ENCODE measurements at places on chromosomes 1 and 21.

DNA sequence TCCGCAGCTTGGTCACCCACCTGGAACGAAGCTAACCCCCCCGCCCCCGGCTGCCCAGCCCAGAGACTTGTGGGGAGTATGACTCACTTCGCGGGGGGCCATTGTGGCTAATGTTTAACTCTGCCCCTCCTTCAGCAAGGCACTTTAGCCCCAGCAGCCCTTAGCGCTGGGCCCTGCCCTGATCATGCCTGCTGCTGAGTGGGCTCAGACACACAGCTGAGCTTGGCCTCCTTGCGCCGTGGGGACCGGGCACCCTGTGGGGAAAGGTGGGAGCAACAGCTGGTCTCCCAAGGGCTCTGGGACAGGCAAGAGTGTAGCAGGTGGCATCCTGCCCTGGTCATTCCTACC lies 6.3 kb upstream of the LAD1 start:
- no peak for DNase-seq

- DNase-seq, result no peak
Measured at GRCh38 chr1:152970495-152970894, at the start of gene SPRR4. Gene SPRR4 (plus strand): TSS chr1:152970648. CDS start chr1:152971891, 1,243 bp downstream.

- DNase-seq, result no peak
Measured at GRCh38 chr1:169289016-169289415, 78.6 kb downstream of the NME7 start.

GRCh38 chr1:56147034-56147433 lies 432.3 kb downstream of the PLPP3 start:
- DNase-seq, result no peak

DNA sequence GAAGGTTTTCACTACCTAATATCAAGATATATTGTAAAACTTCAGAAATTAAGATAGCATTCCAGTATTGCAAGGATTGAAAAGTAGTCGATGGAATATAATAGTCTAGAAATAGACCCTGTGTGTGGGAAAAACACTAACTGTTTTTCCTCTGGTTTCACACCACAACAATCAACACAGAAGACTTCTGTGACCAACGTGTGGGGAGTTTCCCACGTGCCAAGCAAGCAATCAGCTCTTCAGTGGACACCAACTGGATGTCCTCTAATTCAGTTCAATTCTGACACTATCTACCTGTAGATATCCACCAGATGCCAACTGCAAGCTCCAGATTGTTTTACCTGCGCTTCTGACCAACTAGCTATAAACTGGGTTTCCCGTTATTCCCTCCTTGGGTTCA lies 12.1 kb downstream of the CD244 start:
- DNase-seq, result no peak

GRCh38 chr1:193104502-193104906 lies 710 bp downstream of the GLRX2 start:
- DNase-seq, result no peak

DNA sequence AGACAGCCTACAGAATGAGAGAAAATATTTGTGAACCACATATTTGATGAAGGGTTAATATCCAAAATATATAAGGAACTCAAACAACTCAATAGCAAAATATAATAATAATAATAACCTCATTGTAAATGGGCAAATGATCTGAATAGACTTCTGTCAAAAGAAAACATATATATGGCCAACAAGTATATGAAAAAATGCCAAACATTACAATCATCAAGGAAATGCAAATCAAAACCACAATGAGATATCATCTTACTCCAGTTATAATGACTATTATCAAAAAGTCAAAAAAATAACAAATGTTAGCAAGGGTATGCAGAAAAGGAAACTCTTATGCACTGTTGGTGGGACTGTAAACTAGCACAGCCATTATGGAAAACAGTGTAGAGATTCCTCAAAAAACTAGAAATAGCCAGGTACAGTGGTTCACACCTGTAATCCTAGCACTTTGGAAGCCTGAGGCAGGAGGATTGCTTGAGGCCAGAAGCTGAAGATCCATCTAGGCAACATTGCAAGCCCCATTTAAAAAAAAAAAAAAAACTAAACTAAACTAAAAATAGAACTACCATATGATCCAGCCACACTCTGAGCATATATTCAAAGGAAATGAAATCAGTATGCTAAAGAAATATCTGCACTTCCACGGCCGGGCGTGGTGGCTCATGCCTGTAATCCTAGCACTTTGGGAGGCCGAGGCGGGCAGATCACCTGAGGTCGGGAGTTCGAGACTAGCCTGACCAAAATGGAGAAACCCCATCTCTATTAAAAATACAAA lies 17.3 kb upstream of the TRIM67 start:
- no peak for DNase-seq

- no peak for DNase-seq
Measured at GRCh38 chr1:240093120-240093961, 1.7 kb downstream of the FMN2 start.

DNA sequence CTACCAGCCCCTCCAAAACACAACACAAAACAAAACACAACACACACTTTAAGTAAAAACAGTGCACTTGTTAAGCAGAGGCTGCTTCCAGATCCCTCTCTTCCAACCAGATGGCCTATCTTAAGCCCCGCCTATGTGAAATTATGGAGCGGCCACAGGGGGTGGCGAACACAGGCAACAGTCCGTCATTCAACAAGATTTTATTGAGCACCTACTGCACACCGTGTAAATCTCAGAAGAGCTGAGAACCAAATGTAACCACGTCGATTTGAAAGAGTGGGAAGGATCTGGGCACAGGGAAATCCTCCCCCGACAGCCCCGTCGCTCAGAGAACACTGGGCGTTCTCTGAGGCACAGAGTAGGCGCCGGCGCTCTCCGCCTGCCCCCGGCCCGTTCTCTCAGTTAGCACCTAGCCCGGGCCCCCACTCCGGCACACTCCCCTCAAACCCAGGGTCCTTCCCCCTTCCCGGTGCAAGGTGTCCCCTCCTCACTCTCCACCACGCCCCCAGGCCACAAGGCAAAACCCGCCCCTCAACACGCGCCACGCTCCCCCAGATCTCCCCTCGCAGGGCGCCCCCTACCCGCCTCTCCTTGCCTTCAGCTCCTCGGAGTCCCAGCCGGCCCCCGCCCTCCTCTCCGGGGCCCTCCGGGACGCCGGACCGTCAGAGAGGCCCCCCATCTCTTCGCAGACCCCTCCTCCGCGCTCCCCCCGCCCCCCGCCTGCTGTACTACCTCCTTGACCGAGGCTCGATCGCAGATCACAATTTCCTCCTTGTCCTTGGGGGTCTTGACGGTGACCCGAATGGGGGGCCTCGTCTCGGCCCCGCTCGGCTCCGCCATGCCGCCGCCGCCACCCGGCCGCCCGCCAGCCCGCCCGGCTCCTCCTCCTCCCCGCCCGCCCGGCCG lies 483 bp downstream of the UBQLN4 start:
- DNase-seq, result peak; percentile 51

DNA sequence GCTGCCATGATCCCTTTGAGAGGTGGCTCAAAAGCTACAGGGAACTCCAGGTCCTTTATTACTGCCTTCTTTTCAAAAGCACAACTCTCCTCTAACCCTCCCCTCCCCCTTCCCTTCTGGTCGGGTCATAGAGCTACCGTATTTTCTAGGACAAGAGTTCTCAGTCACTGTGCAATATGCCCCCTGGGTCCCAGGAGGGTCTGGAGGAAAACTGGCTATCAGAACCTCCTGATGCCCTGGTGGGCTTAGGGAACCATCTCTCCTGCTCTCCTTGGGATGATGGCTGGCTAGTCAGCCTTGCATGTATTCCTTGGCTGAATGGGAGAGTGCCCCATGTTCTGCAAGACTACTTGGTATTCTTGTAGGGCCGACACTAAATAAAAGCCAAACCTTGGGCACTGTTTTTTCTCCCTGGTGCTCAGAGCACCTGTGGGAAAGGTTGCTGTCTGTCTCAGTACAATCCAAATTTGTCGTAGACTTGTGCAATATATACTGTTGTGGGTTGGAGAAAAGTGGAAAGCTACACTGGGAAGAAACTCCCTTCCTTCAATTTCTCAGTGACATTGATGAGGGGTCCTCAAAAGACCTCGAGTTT lies 3.1 kb downstream of the BTG2 start:
- DNase-seq, result no peak

- DNase-seq, result no peak
Measured at GRCh38 chr1:93818570-93818959, 60.4 kb downstream of the DNTTIP2 start.

- DNase-seq, result no peak
Measured at GRCh38 chr1:109184687-109185086, 29.0 kb upstream of the SARS1 start.

DNA sequence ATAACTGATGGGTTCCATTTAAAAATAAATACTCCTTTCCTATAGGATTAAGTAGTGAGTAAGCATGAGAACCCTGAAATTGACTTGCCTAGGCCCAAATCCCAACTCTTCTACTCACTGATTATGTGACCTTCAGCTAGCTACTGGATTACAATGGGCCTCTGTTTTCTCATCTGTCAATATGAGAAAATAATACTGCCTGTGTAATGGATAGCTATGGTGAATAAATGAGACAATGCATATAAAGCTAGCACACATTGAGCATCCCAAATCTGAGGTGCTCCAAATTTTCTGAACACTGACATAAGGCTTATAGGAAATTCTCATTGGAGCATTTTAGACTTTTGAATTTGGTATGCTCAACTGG lies 5.3 kb upstream of the LRRC8C start:
- no peak for DNase-seq

GRCh38 chr1:17308593-17308992 lies 596 bp downstream of the PADI4 start:
- no peak for DNase-seq

DNA sequence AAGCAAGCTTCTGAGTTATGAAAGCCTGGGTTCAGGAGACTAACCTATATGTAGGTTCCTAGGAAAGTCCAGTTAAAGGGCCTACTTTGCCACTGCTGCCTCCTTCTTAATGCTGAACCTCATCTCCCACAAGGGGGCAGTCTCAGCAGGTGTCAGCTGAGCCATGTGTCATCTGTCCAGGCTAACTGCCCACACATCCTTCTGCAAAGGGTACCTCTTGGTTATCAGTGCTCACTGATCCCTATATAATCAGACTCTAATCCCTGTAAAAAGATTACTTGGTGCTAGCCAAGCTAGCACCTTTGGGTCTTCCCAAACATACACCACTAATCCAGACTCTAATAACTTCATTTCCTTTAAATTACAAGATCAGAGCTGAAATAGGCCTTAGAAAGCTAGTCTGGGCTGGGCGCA lies 9.0 kb downstream of the PRDX1 start:
- DNase-seq, result no peak

DNA sequence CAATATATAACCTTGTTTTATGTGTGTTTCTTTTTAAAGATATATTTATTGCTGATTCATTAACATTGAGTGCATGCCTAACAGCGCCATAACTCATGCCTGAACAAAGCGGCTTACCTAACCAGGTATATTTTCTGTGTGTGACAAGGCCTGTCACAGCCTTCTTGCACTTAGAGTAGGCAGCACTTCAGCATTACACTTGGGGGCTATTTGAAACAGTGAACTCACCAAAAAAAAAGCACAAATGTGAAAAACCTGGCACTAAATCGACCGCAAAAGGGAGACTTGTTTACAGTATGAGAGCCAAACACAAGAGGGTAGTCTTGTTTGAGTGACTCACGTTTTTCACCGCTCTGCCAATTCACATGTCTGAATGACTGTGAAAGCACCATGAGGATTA lies 111.7 kb downstream of the DISP1 start:
- no peak for DNase-seq

DNA sequence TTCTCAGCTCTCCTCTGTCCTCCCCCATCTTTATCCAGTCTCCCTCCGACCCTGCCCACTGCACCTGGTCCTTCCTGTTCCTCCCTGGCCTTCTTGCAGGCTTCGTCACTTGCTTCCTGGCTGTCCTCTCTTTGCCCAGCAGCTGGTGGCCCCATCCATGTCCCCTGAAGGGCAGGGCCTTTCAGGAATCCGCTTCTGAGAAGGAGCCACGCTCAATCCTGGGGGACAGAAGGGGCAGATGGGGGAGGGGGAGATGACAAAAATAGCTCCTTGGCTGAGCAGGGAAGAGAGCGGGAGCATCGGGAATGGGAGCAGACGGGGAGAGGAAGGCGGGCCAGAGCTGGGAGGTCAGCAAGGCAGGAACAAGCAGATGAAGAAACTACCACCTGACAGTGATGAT lies 40.7 kb downstream of the SLC30A1 start:
- DNase-seq, result no peak

- DNase-seq, result no peak
Measured at GRCh38 chr1:243315893-243316292, 60.1 kb downstream of the SDCCAG8 start.

Measured in activated CD4-positive, alpha-beta T cell treated with anti-CD3 and anti-CD28 coated beads, Interleukin-2, amount 50 U/mL, for 24 hours (primary cell).